ENCODE measurements at places on chromosomes 16 and 17. TPM values are rescaled to one million over a fixed set of nuclear protein-coding genes. Genes with fewer than 3 reads are reported as not detected.

The CDC27 gene
- 116 TPM for total RNA-seq

- peaks cover 7% of the 10 kb centered on the region for H3K27me3 ChIP-seq
- no peak overlapping the region for H3K4me3 ChIP-seq
- DNase-seq: peak; percentile 66
- no peak overlapping the region for H3K27ac ChIP-seq
- H3K36me3 ChIP-seq: no peaks in the 10 kb centered on the region
Measured at GRCh38 chr17:8997994-8998628, 23.2 kb upstream of the NTN1 start.

The RASD1 gene
- 1.1 TPM for total RNA-seq

DNA sequence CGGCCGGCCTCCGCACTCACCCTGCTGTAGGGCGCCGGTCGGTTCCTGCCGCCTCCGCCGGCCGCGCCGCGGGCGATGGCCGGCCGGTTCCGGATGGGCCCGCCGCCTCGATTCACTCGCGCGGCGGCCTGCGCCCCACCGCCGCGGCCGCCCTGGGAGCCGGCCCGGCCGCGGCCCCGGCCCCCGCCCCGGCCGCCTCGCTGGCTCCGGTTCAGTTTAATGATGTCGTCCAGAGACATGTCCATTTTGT lies 158 bp downstream of the ALYREF start:
- H3K36me3 ChIP-seq: peaks cover 36% of the 10 kb centered on the region
- H3K27ac ChIP-seq: peak overlapping the region; percentile 73
- H3K4me1 ChIP-seq: peaks cover 22% of the 10 kb centered on the region
- H3K4me3 ChIP-seq: no peak overlapping the region
- no peaks in the 10 kb centered on the region for H3K27me3 ChIP-seq

The ASB16 gene
- total RNA-seq: not detected

DNA sequence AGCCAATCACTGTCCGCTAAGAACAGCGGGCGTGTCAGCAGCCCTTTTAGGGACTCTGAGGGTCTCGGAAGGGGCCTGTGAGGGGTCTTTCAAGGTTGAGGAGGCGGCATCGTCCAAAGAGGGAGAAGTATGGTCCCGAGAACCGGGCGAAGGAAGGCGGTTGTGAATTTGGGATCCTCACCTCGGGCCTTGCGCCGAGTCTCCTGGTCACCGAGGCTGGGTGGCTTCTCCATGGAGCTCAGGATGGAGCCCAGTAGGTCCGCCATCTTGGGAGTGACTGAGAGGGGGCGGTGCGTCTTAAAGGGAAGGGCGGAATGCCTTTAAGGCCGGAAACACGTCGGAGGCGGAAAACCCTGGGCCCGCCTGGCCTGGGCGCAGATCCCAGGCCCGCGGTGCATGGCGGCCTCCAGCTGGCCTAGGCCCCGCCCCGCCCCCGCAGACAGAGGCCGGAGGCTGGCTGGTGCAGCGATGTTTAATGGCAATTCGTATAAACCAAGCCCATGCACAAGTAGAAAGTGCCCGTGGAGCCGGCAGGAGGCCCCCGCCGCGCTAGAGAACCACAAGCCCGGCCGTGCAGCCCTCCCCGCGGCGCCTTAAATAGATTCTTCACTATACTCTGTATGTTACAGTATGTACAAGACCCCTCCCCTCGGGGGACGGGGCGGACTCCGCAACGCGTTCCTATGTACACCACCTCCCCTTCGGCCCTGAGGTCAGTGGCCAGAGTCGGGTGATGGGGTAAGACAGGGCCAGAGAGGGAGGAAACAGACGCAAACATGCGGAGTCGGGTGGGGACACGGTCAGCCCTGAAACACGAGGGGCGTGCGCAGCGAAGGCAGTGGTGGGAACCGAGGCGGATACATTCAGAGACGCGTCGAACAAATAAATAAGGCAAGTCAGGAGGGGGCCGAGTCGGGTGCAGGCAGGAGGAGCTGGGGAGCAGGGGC lies at the start of gene SPAG7:
Gene SPAG7, minus strand, starts transcription at position 279 of the 947 bp plus-strand sequence. Its CDS starts 13 bp downstream, at position 266.
- H3K4me1 ChIP-seq: peaks cover 20% of the 10 kb centered on the region
- DNase-seq: peak; percentile 95
- peak within 1 kb of the TSS; percentile 76 for H3K27ac ChIP-seq
- H3K36me3 ChIP-seq: peaks cover 7% of the 10 kb centered on the region
- H3K4me3 ChIP-seq: peak within 1 kb of the TSS; percentile 100

DNA sequence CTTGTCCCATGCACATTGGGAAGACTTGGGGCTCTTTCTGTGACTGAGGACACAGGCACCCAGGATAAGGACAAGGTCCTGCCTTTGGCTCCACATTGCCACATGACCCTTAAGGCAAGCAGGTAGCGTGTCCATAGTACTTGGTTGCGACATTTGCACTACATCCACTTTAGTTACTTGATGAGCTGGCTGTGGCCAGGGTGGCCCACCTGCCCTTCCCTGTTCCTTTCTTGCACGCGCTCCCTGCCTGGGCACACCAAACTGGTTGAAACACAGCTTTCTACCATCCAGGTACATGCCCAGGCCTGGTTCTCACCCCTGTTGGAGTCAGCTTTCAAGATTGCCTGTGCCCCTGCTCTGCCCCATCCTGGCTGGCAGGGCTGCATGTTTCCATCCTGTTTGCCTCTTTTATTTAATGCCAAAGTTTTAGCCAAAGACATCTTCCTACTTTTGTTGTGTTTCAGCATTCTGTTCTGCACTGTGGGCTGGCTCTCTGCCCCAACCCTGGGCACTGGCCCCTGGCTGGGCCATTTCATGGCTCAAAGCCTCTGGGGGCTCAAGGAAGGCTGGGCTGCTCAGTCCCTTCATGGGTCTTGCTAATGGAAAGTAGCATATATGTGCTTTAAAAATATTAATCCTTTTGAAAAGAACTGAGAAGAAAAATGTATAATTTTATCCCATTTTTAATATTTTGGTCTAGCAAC lies 3.2 kb downstream of the B3GNT9 start:
- H3K4me3 ChIP-seq: no peak overlapping the region
- peaks cover 20% of the 10 kb centered on the region for H3K36me3 ChIP-seq
- peaks cover 7% of the 10 kb centered on the region for H3K4me1 ChIP-seq
- no peak for DNase-seq

DNA sequence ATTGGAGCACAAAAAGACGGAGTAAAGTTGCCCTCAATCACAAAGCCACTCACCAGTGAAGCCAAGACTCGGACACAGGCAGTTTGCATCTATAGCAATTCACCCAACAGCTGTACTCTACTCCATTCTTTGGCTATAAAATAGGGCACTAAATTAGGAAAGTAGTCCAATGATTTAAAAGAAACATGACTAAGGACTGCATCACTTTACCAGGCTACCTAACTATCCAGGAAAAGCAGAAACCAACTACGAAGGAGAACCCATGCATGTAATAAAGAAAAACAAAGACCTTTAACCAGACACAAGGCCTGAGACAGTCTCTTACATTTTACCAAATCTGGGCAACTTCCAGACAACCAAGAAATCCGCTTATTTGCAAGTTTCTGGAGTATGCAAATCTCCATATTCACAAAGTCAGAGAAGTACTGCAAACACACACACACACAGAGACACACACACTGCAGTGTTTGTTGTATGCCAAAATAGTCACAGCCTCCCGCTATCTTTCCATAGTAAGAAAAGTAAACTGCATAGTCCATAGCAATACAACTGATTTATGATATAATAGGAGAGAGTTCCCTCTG lies 59.8 kb downstream of the CDH11 start:
- H3K4me1 ChIP-seq: no peaks in the 10 kb centered on the region
- DNase-seq: no peak
- H3K36me3 ChIP-seq: no peaks in the 10 kb centered on the region
- no peaks in the 10 kb centered on the region for H3K27me3 ChIP-seq
- no peak overlapping the region for H3K27ac ChIP-seq
- no peak overlapping the region for H3K4me3 ChIP-seq

The KRTAP4-3 gene
- not detected for total RNA-seq

The MMP25 gene
- 1.9 TPM for total RNA-seq

DNA sequence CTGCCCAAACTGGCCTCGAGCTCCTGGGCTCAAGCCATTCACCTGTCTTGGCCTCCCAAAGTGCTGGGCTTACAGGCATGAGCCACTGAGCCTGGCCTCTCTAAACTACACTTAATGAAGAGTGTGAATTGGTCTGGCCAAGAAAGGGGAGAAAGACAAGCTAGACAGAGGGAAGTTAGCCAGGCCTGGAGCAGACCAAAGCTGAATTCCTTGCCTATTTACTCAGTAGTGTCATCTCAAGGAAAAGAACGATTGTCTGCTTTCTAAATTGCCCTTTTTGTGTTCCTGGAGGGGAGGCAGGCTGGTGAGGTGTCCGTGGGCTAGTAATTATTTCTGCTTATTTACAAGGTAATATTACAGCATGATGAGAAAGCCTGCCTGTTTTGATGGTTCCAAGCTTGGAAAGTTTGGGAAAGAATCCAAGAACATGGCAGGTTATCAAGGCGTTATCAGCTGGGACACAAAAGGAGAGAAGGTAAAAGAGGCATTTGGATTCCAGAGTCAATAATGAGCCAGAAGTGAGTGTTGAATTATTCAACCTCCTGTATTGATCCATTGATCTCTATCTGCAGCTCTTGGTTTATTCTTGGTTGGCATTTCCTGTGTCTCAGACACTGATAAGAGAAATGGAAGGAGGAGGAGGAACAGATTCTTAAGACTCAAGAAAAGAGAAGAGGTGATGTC lies 6.3 kb upstream of the CBFB start:
- H3K4me3 ChIP-seq: no peak overlapping the region
- DNase-seq: no peak
- H3K27ac ChIP-seq: no peak overlapping the region
- H3K36me3 ChIP-seq: no peaks in the 10 kb centered on the region
- H3K27me3 ChIP-seq: no peaks in the 10 kb centered on the region

The SULT1A2 gene
- total RNA-seq: 0.29 TPM

The ELMO3 gene
- 5.3 TPM for total RNA-seq

The OTOP2 gene
- not detected for total RNA-seq

DNA sequence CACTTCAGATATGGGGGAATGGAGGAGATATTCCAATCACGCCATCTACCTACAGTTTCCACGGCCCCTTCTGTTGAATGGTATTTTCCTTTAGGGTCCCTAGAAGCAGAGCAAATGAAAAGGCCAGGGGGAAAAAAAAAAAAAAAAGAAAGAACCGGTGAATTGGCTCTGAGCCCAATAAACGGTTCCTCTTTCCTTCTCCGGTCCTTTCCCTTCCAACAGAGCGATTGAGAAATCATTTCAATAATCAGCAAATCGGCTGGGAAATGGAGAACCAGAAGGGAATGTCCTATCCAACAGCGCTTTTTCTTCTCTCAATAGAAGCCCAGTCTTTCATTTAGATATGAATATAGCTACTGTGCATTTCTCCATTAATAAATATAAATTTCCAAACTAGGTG lies 26.8 kb upstream of the HOXB13 start:
- H3K4me1 ChIP-seq: no peaks in the 10 kb centered on the region
- H3K27ac ChIP-seq: no peak overlapping the region
- peaks cover 69% of the 10 kb centered on the region for H3K27me3 ChIP-seq
- H3K36me3 ChIP-seq: no peaks in the 10 kb centered on the region
- H3K4me3 ChIP-seq: no peak overlapping the region

The ADGRG3 gene
- not detected for total RNA-seq

DNA sequence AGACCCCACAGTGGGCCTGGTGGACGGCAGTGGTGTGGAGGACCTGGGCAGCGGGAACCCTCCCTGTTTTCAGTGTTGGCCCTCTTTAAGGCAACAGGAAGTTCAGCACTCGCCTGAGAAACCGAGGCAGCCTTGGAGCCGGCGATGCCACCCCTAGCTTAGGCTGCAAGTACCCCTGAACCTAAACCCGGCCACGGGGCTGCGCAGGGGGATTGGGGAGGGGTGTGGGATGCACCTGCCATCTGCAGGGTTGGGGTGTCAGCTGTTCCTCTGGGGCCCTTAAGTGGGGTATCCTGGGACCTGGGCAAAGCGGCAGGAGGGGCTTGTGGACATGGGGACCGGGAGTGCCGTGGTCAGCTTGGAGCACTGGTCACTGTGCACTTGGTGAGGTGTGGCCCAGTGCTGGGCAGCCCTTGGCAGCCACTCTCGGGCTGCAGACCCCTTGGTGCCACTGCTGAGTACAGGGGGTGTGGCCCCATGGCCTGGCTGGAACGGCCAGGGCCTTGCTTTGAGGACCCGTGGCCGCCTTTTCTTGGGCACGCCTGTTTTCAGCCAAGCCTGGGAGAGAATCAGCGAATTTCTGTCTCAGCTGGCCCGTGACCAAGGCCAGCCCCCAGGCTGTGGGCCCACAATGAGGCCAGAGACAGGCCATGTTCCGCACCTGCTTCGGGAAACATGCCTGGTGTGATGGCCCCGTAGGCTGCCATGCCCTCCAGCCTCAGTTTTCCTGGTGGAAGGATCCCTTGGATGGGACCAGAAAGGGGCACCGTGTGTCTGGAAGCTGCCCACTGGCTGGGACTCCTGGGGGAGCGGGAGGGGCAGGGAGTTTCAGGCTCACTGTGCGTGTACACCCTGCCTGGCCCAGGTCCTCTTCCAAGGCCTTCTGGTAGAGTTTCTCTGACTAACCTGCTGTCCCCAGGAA lies 4.1 kb upstream of the SLC25A10 start:
- no peak for DNase-seq
- no peaks in the 10 kb centered on the region for H3K27me3 ChIP-seq
- no peak overlapping the region for H3K27ac ChIP-seq

The PRSS36 gene
- total RNA-seq: 0.44 TPM

DNA sequence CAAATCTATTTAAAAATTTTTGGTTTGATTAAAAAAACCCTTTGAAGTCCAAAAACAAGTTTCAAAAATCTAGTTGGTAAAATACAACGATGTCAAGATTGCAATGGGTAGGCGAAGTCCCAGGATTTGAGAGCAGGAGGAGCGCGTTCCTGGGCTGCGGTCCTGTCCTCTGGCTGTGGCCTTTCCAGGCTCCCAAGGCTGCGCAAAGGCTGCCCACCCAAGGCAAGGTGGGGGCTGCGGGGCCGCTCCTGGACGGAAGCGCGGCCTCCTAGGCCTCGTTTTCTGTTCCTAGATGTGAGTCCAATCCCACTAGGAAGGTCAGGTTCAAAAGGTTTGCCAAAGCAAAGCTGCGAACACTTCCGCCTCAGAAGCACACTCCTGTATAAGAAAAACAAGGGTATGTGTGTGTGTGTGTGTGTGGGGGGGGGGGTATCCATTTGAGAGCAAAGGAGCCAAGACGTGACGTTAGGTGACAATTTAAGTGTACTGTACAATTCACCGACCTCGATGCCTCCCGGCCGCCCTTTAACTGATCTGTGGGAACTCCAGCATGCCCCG lies 9.2 kb downstream of the AHSP start:
- no peak overlapping the region for H3K4me3 ChIP-seq
- H3K27me3 ChIP-seq: peaks cover 7% of the 10 kb centered on the region
- no peak for DNase-seq
- H3K36me3 ChIP-seq: no peaks in the 10 kb centered on the region

DNA sequence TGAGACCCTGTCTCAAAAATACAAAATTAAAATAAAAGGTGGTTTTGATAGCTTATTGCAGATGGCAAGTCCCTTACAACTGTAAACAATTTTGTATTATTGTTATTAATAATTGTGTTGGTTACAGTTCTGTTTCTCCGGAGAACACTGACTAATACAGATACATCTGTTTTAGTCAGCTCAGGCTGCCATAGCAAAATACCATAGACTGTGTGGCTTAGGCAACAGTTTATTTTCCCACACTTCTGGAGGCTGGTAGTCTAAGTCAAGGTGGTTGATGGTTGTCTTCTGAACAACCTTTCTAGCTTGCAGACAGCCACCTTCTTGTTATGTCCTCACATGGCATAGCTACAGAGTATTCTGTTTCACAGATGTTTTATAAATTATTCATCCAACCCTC lies 14.2 kb upstream of the IL21R start:
- DNase-seq: no peak
- H3K27me3 ChIP-seq: no peaks in the 10 kb centered on the region
- no peaks in the 10 kb centered on the region for H3K36me3 ChIP-seq
- no peak overlapping the region for H3K4me3 ChIP-seq
- no peaks in the 10 kb centered on the region for H3K4me1 ChIP-seq
- no peak overlapping the region for H3K27ac ChIP-seq

GRCh38 chr16:74745109-74745615 lies 29.5 kb downstream of the FA2H start:
- H3K27me3 ChIP-seq: no peaks in the 10 kb centered on the region
- H3K4me3 ChIP-seq: no peak overlapping the region
- H3K27ac ChIP-seq: no peak overlapping the region
- no peaks in the 10 kb centered on the region for H3K36me3 ChIP-seq

All from CD8-positive, alpha-beta memory T cell (primary cell).